ENCODE measurements at places on chromosomes 1 and 21.

DNA sequence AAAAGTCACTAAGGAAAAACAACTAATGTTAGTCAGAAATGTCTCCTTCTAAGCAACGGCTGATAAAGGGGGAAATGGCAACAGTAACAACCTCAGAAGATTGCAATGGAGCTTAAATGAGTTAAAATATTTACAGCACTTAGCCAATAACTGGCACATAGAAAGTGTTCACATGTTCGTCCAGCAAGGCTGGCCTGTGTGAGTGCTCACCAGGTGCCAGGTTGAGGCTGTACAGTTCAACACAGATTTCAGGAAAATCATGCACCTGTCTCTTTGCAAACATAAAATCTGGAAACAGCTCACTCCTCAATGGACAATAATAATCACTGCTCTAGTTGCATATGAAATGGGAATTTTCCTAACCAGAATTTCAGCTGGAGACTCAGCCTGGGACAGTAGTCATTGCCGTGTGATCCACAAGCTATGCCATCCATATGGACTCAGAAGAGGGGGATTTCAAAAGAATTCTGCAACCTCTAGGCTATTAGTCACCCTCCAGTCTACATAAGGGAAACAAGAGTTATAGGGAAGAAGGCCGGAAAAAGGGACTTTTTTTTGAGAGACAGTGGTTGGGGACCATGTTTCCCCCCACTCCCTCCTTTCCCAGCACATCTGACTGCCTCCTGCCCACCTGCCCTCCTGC is 68.6 kb downstream of the SYDE2 start:
- no peak for DNase-seq

DNA sequence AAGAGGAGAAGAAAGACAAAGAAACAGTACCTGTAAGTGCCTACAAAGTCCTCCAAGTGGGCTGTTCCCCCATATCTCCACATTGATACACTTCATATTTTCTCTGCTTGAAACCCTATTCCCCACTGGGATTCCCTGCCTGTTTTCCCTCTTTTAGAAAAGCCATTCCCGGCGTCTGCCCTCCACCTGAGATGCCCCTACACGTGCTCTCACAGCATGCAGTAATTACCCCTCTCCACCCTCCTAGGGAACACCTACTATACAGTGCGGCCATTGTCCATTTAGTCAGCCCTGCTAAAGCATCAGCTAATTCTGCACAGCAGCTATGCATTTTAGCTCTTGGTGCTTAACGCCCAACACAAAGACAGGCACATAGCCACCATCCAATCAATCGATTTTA is 135.7 kb upstream of the TIAM1 start:
- DNase-seq = no peak

DNA sequence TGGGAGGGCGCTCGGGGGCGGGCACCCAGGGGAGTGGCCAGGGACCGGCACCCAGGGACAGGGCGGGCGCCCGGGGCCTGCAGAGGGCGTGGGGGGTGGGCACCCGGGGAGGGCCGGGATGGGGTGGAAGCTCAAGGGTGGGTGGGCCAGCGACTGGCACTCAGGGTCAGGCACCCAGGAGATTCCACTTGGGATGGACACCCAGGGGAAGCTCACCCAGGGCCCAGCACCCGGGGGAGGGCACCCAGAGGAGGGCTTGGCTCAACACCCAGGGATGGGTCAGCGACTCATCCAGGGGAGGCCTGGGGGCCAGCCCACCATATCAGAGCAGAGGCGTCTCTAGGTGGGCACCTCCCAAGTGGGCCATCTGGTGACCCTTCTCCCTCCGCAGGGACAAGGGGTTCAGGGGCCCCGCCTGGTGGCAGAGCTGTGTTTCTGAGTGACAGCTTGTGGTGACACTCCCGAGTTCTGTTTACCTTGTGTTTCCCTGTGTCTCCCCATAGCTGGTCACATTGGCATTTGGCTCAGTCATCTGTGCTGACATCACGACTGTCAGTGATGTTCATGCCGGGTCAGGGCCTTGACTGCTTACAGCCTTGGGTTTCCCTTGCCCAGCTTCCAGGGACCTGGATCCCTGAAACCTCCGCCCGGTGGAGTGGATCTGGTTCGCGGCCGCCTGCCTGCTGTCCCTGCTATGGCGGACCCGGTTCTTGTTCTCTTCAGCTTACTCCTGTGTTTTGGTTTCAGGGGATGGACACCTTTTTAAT is 749 bp downstream of the IBA57 start:
- DNase-seq = peak; percentile 87

DNA sequence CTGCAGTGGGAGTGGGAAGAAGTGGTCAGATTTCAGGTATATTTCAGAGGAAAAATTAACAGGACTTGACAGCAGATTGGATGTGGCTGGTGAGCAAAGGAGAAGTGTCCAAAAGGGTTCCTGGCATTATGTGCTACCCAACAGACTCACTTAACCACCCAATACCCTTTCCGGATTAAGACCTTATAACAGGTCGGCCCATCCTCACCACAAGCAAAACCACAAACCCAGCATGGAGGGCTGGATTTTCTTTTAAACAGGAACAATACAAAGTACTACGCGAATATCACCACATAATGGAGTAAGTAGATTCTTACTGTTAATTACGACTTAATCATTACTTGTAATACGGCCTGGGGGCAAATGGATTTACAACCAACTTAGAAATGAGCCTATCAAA is 59.2 kb downstream of the WDR64 start:
- no peak for DNase-seq

GRCh38 chr1:204513117-204513716 is 3.0 kb upstream of the MDM4 start:
- no peak for DNase-seq

DNA sequence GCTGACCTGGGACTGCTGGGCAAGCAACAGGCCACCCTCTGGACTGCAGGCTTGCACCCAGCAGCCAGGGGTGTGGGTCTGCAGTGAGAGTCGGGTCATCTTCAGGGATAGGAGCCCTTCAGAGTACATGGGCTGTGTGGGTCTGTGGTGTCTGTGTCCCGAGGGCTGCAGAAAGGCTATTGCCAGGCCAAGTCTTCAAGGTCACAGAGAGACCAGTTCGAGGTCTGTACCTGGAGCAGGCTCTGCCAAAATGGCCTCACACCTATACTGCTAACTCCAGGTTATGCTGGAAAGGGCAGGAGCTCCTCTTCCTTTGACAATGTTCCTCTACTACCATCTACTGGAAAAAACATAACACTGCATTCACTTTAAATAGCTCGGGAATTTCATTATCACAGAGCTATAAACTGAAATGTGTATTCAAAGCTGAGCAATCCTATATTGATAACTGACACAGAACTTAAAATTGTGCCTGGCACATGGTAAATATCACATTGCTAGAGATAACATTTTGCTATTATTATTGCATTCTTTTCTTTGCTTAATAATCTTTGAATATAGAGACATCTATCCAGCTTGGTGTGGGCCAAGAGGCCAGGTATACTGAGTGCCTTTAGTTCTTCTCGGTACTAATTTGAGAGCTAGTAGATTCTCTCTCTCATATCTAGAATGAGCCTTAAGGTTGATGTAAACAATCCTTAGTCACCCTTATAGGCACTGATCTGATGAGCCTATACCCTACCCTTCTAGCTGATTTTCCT is 6.9 kb upstream of the DNAH14 start:
- no peak for DNase-seq

DNA sequence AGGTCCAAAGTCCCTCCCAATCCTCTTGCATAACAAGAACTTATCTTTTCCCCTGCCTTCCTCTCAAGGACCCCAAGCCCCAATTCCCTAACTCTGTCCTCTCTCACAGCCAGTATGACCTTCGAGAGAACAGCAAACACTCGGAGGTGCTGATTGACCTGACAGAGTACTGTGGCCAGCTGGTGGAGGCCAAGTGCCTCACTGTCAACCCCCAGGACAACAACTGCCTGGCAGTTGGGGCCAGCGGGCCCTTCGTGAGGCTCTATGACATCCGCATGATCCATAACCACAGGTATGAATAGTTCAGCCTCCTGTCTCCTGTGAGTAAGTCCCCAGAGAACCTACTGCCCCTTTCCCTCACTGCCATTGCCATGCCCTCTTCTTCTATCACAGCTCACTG is 29.9 kb upstream of the TMEM222 start:
- no peak for DNase-seq

GRCh38 chr1:107865627-107866026 is 99.4 kb downstream of the VAV3 start:
- no peak for DNase-seq

DNA sequence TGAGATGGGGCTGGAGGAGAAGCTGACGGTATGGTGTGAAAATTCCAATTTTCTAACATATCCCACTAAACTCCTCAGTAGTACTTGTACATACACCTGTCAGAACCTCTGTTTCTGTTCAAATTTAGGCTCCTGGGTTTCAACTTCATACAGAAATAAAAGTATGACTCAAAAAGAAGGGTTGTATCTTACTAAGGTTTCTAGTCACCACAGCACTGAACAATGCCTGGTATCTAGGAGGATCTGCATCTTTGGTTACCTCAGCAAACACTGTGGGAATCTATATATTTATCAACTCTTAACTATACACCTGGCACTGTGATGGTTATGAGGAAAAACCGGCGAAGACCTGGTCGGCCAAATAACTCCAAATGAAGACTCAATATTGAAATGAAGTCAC is 13.8 kb downstream of the RBM34 start:
- DNase-seq = no peak

DNA sequence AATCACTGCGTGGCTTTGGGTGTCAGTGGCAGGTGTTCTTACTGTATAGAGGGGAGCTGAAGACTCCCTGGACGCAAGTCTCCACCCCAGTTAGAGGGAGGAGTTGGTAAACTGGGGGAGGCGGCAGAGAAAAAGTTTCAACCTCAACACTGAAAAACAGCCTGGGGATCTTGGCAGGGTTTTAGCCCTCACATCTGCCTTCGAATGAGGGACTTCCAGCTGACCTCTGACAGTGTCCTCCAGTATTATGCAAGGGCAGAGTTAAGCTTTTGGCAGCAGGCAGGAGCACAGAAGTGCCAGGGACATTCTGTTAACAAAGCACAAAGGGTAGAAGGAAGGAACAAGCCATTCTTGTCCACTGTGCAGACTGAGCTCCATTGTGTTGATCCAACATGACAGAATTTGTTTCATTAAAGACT is 41.2 kb upstream of the RAB4A start:
- peak; percentile 93 for DNase-seq

DNA sequence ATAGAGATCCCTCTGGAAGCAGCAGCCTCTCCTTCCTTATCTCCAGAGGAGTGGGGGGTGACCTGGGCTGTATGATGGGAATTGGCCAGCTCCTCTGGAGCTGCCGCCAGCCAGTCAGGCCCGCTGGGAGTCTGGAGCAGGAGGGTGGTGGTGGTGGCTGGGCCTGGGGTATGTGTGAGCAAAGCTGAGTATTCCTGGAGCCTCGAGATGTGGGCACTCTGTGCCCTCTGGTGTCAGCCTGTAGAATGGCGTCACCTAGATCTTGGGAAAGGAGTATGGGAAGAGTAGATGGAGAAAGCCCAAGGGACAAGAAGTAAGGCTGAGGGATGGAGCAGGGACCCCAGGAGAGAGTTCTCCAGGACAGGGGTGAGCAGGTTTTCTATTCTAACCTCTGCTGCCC is 16.0 kb downstream of the VANGL2 start:
- no peak for DNase-seq

DNA sequence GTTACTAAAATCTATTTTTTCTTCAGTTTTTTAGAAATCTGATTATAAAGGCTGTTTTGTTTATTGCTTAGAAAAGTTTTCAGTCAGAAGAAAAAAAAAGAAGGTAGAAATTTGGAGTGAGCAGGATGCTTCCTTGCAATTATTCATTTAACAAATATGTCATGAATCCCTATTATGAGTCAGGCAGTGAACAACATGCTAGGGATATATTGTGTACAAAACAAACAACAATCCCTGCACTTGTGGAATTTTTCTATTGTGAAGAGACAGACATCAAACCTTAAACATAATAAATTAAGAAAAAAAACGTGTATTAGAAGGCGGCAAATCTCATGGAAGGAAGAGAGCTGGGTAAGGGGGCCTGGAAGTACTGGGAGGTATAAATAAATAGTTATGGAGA is 664.1 kb upstream of the CAMK1G start:
- no peak for DNase-seq

DNA sequence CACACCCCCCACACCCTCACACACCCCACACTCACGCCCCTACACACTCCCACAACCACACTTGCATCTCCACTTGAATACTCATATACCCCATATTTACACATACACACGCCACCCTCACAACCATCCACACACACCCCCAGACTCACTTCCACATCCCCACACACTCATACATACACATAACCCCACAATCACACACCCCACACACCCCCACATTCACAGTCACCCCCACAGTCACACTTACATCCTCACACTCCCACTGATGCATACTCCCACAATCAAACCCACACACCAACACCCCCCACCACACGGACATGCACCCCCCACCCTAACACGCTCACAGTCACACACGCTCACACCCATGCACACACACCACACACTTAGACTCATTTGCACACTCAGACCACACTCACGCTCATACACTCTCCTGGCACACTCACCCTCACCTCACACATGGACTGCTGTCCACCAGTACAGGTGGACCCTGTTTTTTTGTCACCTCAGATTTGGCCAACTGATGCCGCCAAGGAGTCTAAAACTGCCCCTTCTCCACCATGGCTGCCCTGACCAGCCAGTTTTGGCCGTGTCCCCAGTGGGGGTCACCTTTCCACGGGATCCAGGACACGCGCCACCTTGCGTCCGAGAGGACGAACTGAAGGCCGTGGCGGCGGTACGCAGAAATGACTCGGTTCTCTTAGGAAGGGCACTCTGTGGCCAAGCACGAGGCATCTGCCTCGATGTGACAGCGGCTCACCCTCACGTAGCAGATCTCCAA is 45.3 kb upstream of the EDN2 start:
- peak; percentile 28 for DNase-seq

- no peak for DNase-seq
Measured at GRCh38 chr1:34684266-34684665, 70.6 kb upstream of the GJB5 start.

DNA sequence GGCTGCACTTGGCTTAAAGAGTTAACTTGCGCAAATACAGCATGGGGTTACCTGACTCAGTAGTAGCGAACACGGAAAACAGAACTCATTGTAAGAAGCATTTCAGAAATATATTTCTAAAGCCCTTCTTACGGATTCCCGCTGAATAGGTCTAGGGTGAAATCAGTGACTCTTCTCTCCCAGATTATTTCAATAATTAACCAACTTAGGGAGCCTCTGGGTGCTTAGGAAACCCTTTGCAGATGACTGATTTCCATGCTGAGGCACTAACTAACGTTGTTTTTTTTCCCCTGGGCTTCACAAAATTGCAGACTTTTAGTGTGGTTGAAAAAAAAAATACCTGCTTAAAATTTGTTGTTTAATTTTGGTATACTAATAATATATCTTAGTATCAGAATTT is 40.3 kb downstream of the BTG3 start:
- DNase-seq = no peak

DNA sequence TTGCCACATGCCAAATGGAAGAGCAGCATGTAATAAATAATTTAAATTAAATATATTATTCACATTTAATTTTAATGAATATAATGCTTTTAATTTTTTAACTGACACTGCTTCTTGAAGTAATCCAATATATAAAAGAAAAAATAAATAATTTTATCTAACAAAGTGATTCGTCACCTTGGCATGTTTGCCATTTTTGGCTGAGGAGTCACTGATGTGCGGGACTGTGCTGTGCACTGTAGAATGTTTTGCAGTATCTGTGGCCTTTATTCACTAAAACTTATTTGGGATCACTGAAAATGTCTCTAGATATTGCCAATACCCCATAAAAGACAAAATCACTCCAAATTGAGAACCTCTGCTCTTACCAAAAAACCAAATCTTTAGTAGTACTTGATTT is 807.8 kb downstream of the BRINP3 start:
- no peak for DNase-seq

GRCh38 chr21:29064850-29065481 is 8.5 kb downstream of the CCT8 start:
- DNase-seq = no peak

- no peak for DNase-seq
Measured at GRCh38 chr21:26756491-26757159, 88.6 kb downstream of the ADAMTS1 start.
